Activated CD4-positive, alpha-beta T cell treated with anti-CD3 and anti-CD28 coated beads, Interleukin-10, Interleukin-2, amounts not matched to agents 100 ng/mL and 50 ng/mL, durations not matched to agents 16 hours and 8 hours (primary cell): ENCODE measurements at places on chromosomes 3 and 15.

GRCh38 chr3:45644791-45645201 lies 44.4 kb upstream of the SACM1L start:
- DNase-seq, result no peak

- no peak for DNase-seq
Measured at GRCh38 chr3:46375814-46376213, 5.1 kb downstream of the CCR5 start.

DNA sequence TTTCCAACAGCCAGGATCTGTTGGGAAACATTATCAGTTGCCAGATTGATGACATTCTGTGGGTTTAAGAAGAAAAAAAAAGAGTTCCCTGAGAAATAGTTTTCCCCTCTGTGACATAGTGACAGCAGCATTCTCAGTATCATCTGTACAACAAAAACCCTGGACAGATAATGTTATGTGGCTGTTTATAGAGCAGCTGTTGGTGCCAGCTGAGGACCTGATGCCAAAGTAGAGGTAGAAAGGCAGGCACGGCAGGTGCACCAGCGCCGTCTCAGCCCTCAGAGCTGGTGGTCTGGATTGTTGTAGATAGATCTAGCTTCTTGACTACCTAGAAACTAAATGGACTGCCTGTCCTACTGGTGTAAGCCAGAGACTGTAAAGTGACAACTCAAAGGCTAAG lies 56.2 kb upstream of the FILIP1L start:
- no peak for DNase-seq

- peak; percentile 64 for DNase-seq
Measured at GRCh38 chr15:78808550-78808949, 2.7 kb downstream of the ADAMTS7 start.

- DNase-seq, result no peak
Measured at GRCh38 chr3:166304584-166304983, 467.4 kb upstream of the BCHE start.

DNA sequence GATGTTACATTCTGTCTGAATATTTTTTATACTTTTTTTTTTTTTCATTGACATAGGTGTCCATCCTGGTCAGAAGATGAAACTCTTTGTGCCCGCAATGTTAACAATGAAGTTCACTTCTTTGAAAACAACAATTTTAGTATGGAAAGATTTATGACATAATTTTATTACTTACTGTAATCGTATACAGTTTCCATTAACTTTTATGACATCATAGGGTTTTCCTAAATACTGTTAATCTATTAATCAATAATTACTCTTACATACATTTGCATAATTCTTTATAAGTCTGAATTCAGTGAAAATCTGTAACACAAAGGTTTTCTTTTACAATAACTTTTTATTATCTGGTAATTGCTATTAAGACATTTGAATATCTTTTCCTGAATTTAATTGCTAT lies 17.7 kb downstream of the EIF2A start:
- no peak for DNase-seq

GRCh38 chr15:32112101-32112500 lies 81.8 kb downstream of the CHRNA7 start:
- no peak for DNase-seq

GRCh38 chr3:38960953-38961622 lies 90.7 kb downstream of the SCN11A start:
- DNase-seq, result peak; percentile 29

DNA sequence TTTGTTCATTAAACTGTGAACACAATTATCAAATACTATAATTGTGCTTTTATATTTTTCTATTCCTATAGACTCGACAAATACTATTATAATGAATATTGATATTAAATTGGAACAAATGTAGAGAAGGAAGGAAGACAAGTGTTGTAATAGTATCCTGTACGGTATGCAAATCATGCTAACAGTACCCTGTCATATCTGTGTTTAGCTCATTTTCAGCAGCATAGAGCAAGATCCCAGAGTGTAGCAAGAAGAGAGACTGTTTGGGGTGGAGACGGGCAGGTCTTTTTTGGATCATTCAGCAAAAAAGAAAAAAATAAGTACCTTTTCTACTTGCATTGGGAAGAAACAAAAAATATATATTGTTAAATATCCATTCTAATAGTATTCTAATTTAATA lies 224.1 kb downstream of the TPRG1 start:
- DNase-seq, result no peak

DNA sequence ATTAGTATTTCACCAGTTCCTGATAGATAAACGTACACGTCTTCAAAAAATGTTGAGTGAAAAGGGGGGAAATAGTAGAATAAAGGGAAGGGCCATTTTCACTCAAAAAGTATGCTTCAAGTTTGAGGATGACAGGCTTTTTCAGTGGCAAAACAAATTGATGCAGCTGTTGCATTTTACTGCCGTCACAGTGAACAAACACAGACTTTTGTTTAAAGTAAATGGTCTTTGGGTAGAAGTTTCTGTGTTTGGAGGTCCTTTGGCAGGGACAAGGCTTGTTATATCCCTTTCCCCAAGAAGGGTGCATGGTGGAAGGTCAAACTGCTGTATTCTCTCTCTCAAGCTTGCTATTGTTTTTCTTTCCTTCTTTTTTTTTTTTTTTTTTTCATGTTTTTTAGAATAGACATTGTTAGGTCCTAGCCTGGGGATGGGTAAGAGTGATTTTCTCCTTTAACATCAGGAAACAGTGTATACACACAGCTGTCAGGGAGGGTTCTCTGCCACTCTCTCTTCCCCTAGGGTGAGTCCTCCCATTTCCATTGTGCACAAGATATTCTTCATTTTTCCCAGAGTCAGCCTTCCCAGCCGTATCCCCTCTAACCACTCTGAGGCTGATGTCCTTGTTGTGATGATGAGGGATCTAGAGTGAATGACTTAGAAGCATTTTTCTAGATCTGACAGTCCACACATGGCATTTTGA lies 6.6 kb upstream of the SUCNR1 start:
- DNase-seq, result no peak

DNA sequence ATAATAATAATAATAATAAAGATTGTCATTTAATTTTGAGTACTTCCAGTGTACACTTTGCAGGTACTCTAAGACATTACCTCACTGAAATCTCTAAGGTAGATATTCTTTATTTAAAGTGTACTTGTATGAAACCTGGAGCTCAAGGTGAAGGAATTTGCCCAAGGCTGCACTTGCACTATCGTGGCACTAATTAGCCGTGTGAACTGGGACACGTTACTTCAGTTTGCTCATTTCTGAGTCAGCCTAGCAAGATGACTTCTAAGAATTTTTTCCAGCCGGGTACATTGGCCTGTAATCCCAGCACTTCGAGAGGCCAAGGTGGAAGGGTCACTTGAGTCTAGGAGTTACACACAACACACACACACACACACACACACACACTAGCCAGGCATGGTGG lies 33.5 kb downstream of the MLH1 start:
- DNase-seq, result no peak

- DNase-seq, result no peak
Measured at GRCh38 chr3:59372346-59372745, 322.5 kb upstream of the CFAP20DC start.

- no peak for DNase-seq
Measured at GRCh38 chr15:77475898-77476297, 55.2 kb downstream of the HMG20A start.

DNA sequence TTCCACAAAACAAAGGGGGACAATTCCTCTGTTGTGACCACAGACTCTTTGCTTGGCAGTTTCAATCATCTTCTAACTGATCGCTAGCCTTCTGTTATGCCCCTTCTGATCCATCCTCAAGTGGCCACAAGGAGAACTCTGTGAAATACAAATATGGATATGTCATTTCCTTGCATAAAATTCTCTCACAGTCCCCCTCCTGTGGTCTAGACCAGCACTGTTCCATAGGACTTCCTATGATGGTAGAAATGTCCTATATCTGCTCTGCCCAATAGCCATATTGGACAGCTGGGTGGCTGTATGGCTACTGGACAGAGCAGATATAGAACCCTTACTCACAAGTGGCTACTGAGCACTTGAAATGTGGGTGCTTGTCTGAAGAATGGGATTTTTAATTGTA lies 25.9 kb upstream of the SNRK start:
- DNase-seq, result no peak

DNA sequence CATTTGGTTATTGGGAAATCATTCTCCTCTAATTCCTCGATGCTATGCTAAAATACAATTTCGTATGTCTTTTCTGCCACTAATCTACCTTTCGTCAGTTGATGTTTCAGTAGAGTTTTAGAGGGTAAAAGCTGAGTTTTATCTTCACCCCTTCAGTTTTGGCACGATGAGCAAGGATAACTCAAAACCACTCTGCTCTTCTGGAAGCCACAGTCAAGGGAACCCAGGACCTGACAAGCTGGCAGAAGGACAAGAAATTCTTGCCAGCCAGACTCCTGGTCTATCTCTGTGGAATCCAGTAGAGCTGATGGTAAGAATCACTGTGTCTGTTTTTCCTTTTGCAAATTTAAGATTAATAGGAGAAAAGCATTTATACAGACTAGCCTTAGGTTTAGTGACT lies 414.4 kb upstream of the LRRC3B start:
- DNase-seq, result no peak

- no peak for DNase-seq
Measured at GRCh38 chr3:133137042-133137996, 99.1 kb downstream of the TMEM108 start.
